AG09309 (cell line): ENCODE measurements at places on chromosomes 11 and 22.

DNA sequence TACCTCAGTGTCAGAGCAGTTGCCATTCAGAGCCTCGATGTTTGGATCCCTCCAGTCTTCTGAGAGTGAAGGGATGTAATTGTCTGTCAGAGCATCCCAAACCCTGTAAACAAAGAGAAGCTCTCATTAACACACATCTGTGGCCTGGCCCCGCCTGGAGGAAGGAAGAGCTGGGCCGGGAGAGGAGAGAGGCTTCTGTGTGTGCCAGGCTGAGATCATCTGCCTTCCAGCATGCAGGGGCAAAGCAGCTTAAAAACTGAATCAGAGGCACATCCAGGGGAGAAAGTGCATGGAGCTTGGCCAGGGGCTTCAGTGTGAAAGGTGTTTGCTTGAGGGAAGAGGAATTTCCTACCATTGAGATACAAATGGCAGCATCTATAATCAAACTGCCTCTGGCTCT lies 14.5 kb downstream of the FEZ1 start:
- DNase-seq: no peak

DNA sequence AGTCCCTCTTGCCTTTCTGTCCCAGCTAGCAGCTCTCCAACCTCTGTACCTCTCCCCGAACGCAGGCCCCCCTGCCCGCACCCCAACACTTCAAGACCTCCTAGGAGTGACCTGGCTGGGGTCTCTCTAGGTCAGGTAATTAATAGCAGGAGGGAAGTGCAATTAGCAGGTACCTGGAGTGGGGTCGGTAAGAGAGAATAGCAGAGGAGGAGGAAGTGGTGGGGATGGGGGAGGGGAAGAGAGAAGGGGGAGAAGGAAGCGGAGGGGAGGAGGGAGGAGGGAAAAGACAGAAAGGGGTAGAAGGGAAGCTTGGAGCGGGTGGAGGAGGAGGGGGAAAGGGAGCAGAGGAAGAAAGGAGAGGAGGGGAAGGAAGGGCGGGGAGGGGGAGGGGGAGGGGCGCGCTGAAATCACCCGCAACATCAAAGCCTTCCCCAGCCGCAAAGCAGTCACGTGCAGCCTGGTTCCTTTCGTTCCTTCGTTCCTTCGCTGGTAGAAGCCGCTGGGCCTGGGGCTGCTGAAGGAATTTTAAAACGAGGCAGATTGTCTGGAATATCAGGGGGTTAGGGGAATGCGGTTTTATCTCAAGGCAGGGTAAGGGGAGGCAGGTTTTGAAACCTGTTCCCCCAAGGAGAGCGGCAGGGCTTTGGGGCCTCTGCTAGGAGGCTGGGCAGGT lies 29.3 kb upstream of the TCF20 start:
- DNase-seq: no peak

DNA sequence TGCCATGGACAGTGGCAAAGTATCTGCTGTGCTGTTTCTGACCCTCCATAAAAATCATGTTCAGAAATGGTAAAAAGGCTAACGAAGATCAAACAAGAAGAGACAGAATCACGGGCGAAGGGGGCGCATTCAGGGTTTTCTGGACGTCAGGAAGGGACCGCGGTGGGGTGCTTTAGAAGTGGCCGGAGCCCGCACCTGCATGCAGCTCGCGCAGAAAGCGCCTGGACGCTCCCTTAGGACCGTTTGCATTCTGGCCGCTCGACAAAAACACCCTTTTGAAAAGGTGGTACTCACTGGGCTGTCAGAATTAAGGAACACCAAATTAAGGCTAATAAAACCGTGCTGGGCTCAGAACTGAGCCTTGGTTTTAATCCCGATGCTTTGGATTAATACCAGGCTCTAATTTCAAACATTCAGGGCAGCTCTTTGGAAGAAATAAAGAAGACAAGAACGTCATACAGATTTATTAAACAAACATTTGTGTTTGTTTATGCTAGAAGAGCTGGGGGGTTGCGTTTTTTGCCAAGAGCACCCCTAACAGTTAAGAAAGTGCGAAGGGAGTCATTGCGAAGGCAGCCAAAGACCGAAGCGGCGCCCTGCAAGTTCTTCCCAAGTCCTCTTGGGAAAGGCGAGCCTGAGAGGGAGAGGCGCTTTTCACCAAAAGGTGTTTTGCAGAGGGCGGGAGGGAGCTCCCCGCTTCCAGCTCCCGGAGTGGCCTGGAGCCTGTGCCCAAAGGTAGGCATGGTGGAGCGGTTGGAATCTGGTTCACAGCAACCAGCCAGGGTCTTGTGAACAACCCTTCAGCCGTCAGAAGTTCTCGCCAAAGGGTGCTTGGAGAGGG lies 47.7 kb upstream of the DBX1 start:
- DNase-seq: no peak

DNA sequence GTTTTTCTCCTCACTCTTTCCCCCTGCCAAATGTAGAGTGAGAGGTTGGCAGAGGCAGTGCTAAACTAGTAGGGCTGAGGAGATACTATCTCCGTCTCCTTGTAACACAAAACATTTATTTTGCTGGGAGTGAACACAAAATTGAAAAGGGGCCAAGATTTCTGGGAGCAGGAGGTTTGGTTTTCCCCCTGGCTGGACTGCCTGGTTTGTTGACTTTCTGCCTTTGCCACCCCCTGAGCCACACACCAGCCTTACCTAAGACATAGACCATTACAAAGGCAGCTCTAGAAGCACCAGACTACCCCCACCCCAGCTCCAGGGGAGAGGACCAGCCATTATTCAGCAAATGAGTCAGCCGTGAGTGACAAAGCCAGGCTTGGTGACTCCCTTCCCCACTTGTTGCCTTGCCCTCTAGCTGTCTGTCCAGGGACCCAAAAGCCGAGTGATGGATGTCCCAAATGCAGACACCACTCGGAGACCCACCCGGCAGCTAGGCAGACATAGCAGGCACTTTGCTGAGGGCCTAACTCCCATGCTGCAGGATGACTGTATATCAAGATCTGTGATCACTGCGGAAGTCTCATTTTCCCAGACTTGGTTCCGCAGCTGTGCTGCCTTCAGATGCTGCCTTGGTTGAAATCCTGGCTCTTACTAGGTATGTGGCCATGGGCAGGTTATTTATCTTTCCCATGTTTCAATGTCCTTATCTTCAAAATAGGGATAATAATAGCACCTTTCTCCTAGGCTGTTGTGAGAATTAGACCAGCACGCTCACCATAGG lies 17.7 kb upstream of the CDON start:
- DNase-seq: no peak

- DNase-seq: no peak
Measured at GRCh38 chr11:126405906-126406305, 50.4 kb downstream of the ST3GAL4 start.

DNA sequence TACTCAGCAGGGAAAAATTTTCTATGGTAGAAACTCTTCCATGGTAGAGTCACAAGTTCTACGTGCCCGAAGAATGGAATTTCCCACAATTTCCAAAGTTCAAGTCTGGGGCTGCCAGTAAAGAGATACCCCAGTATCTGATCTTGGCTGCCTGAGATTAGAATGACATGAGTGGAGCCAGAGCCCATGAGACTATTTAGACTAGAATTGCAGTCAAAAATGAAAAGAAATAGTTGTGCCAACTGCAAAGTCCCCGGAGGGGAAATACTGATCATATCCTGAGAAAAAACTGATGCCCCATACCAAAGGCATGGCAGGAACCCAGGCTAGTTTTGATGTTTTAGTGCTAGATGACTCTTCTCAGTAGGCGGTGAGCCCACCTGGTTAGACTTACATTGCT lies 11.2 kb downstream of the MAJIN start:
- no peak for DNase-seq

- DNase-seq: peak; percentile 17
Measured at GRCh38 chr11:120883404-120884080, 140.4 kb upstream of the TBCEL start.

DNA sequence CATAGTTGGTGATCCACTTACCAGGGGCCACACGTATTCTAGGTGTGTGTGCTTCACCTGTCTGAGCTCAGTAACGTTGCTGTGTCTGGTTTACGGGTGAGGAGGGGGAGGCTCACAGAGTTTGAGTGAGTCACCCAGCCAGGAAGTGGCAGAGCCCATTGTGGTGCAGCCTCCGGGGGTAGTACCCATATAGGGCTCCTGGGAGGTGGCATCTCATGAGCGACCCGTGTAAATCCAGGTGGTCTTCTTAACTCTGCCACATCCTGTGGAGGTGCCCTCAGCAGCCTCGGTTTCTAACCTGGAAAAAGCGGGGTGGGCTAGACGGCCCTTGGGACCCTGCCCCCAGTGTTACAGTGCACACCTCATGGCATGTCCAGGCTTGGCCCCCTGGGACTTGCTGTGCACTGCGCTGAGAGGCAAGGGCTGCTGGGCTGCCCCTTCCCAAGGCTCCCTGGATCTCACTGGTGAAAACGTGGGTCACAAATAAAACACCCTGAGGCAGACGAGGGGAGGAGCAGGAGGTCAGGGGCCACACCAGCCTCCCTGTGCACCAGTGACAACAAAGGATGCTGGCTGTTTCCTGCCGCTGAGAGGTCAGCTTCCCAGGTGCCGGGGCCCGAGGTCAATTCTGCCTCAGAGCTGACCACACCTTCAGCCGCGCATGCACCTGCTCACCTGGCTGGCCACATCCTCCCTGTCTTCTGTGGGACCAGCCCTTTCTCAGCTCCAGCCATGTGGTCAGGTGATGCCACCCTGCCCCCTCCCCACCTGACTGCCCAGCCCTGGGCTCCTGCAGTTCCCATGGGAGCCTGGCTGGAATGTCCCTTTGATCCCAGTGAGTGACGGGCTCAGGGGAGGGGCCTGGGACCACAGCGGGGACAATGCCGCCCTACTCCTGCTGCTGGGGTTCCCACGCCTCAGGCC lies 305.1 kb downstream of the CTTN start:
- DNase-seq: no peak

- no peak for DNase-seq
Measured at GRCh38 chr22:45521178-45521577, 18.5 kb downstream of the FBLN1 start.

- DNase-seq: no peak
Measured at GRCh38 chr22:22523494-22523893, 3.4 kb upstream of the ZNF280A start.

GRCh38 chr11:114197799-114198500 lies 98.2 kb upstream of the NNMT start:
- DNase-seq: no peak

DNA sequence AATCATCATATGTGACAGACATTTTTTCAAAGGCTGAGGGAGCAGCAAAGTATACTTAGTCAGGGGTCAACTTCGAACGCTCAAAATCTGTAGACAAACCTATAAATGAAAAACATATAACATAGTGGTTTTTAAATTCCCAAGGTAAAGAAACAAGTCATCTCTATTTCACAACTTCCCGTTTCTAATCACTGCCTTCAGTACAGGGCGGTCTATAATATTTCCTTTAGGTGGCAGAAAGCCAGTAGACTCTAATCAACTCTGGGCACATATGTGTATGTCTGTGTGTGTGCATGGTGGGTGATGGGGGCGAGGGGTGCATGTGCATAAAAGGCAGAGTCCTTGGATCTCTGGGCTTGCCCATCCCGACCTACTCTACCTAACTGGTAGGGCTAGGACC lies 55.0 kb upstream of the ARFGAP3 start:
- DNase-seq: no peak

GRCh38 chr22:25125693-25126357 lies 73.8 kb upstream of the CRYBB3 start:
- DNase-seq: no peak

- no peak for DNase-seq
Measured at GRCh38 chr11:111387363-111387762, 8.3 kb upstream of the POU2AF1 start.

DNA sequence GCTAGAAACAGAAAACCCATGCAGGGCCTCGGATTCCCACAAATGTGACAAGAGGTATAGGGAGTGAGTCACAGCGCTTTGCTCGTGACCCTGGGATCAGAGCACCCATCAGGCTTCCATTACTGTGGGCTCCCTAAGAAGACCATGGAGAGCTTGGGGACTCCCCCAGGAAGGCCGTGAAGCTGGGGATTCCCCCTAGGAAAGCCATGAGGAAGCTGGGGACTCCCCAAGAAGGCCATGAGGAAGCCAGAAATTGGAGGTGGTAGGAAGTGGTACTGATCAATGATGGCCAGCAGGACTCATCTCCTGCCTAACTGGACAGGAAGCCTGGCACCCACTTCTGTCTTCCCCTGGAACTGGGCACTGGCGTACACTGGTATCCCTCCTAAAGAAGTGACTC lies 10.1 kb upstream of the DCPS start:
- DNase-seq: no peak

- peak; percentile 40 for DNase-seq
Measured at GRCh38 chr11:83292709-83293456, 6.7 kb upstream of the CCDC90B start.

GRCh38 chr11:119473901-119474681 lies 51.1 kb upstream of the THY1 start:
- no peak for DNase-seq

DNA sequence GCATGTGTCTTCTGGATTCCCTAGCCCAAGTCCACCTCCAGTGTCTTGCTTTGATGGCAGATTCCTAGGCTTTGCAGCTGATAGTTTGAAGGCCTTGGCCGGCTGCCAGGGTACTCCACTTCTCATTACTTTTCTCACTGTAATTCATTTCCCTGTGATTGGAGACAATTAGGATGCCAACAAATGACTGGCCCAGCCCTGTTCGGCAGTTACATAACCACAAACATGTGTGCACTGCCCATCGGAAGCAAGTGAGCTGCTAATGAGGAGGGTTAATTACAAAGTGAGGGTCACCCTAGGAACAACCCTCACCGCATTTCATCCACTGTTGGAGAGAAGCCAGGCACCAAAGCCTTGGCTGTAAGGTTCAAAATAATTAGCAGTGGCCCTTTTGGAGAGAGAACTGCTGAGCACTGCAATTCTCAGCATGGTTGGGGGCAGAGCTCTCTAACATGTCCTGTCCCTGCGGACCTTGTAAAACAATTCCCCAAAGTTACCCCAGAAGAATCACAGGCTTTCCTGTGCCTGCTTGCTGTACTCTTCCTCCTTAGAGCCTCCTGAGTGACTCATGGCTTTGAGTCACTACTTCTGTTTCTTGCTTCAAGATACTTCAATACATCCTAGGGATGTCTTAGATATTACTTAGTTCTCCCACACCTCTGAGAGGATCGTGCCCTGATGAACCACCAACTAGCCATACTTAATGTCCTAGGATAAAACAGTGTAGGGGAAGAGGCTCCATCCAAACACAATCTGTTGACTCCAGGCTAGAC lies 109.7 kb upstream of the GALNT18 start:
- DNase-seq: peak; percentile 32

GRCh38 chr11:99244613-99245012 lies 223.9 kb downstream of the CNTN5 start:
- no peak for DNase-seq

GRCh38 chr11:102886999-102887398 lies 12.2 kb upstream of the MMP12 start:
- no peak for DNase-seq
